ENCODE measurements at places on chromosomes 12 and 14. TPM values are rescaled to one million over a fixed set of nuclear protein-coding genes. Genes with fewer than 3 reads are reported as not detected.

EGLN3 gene
- 2.5 TPM for total RNA-seq

DNA sequence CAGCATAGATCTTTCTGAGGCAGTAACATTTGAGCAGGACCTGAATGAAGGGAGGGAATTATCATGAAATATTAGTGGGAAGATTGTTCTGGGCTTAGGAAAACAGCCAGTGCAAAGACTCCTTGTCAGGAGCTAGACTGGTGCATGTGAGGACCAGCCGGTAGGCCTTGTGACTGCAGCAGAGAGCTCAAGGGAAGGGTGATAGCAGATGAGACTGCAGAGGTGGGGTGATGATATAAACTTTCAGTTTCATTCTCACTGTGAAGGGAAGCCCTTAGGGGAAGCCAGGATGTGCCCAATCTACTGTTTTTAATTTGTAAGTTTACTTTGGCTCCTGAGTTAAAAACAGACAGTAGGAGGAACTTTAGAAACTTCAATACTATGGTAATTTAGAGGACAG is 12.4 kb downstream of the IL22 start:
- no peaks in the 10 kb centered on the region for H3K27me3 ChIP-seq
- peak overlapping the region; percentile 76 for H3K4me3 ChIP-seq
- H3K27ac ChIP-seq: peak overlapping the region; percentile 92
- H3K4me1 ChIP-seq: peaks cover 24% of the 10 kb centered on the region
- peak; percentile 38 for DNase-seq

DNA sequence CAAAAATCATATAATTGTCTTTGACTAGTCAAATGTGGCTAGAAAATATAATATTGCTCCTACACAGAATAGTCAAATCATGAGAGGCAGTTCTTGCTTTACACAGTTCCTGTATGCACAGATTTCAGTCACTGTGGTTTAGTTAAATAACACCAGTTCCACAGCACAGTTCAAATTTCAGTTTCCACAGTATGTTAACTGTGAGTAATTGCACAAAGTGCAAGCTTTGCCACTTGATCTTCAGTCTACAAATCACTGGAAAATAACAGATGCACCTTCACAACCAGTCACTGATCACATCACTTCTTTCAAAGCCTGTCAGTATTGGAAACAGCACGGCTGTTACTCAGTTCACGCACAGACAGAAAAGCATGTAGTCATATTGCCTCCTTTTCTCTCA is 38.7 kb downstream of the KCNH5 start:
- H3K4me3 ChIP-seq: no peak overlapping the region
- no peaks in the 10 kb centered on the region for H3K36me3 ChIP-seq
- H3K4me1 ChIP-seq: no peaks in the 10 kb centered on the region
- no peak for DNase-seq
- H3K27me3 ChIP-seq: no peaks in the 10 kb centered on the region

DNA sequence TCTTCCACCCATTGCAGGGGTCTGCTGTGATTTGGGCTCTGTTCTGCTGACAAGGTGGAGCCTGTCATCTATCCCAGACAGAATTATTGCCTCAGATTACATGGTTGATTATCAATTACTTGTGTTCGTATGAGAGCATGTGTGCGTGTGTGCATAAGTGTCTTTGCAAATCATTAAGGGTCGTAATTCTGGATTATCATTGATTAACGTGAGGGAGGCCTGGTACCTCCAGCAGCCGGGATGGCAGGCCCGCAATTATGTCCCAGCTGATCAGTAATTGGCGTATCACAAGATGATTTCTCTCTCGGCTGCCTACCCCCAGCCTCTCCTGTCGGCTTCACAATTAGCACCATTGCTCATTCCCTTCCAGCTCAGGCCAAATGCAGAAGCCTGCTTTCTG is 29.6 kb upstream of the IRF2BPL start:
- no peak overlapping the region for H3K4me3 ChIP-seq
- H3K4me1 ChIP-seq: peaks cover 4% of the 10 kb centered on the region
- no peaks in the 10 kb centered on the region for H3K36me3 ChIP-seq
- H3K27ac ChIP-seq: no peak overlapping the region

DNA sequence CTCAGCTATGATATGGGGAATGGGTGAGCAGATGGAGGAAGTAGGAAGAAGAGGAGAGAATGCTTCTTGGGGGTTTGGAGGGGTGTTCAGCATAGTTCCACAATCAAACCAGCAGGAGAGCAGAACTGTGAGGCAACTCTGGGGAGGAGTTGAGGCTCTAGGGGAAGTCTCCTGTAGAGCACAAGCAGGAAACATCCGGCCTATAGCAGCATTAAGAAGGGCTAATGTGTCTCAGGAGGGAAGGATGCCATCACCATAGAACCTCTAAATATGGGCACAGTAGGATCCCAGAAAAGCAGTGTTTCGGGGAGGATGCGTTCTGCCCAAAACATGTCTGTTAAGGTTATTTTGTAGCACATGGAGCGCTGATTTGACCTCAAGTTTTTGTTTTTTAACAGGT is 8.4 kb upstream of the SALL2 start:
- no peak overlapping the region for H3K27ac ChIP-seq
- H3K4me3 ChIP-seq: no peak overlapping the region
- H3K36me3 ChIP-seq: no peaks in the 10 kb centered on the region

- H3K27ac ChIP-seq: no peak overlapping the region
- no peaks in the 10 kb centered on the region for H3K27me3 ChIP-seq
- H3K4me3 ChIP-seq: no peak overlapping the region
- peaks cover 9% of the 10 kb centered on the region for H3K36me3 ChIP-seq
- no peaks in the 10 kb centered on the region for H3K4me1 ChIP-seq
Measured at GRCh38 chr12:126488806-126489205, 1423.6 kb downstream of the AACS start.

CLEC2D gene
- total RNA-seq: 438 TPM

- no peaks in the 10 kb centered on the region for H3K27me3 ChIP-seq
- peak overlapping the region; percentile 22 for H3K4me3 ChIP-seq
- no peak for DNase-seq
- H3K4me1 ChIP-seq: peaks cover 82% of the 10 kb centered on the region
- no peaks in the 10 kb centered on the region for H3K36me3 ChIP-seq
Measured at GRCh38 chr12:96368233-96368632, 32.0 kb downstream of the CDK17 start.

CAPZA3 gene
- total RNA-seq: not detected

DNA sequence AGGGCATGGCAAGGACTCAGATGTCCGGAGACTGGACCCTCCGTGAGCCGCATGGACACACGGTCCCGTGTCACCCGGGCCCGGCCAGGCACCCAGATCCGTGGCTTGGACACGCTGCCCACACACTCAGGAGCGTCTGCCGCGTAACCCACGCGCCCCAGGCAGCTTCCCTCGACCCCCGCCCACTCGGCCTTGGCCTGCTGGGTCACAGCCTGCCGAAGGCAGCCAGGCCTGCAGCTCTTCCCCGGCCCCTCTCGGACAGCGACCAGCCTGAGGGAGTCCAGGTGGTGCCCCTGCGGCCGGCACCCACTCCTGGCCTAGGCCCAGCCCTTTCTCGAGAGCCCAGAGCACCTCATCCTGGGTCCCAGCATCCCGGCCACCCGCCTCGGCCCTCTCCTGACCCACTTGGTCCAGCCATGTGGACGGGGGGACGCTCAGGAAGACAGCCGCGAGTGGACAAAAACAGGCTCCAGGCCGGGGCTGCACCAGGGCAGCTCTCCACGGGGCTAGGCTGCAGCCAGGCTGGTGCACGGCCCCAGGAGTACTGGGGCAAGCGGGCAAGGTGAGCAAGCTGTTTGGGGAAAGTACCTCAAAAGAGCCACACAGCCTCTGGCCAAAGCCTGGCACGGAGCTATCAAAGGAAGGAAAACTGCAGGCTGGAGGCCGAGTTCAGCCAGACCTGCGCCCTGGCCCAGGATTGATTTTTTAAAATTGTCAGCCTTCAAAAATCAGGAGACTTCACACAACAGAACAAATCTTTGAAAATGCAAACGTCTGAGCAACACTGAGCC is 6.5 kb downstream of the AKT1 start:
- H3K27ac ChIP-seq: no peak overlapping the region
- no peaks in the 10 kb centered on the region for H3K27me3 ChIP-seq
- H3K4me3 ChIP-seq: peak overlapping the region; percentile 34
- H3K4me1 ChIP-seq: peaks cover 13% of the 10 kb centered on the region

DNA sequence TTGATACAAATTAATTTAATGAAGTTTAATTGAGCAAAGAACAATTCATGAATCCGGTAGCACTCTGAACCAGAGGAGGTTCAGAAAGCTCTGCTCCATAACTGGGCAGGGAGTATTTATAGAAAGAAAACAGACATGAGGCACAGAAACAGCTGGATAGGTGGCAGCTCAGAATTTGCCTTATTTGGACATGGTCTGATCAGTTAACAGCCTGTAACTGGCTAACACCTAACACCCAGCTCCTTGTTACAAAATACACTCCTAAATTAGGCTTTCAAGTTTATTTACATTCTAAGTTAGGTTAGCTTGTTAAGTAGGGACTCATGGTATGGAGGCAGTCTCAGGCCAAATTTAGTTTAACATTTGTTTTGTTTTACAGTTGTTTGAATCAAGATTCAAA is 67.8 kb upstream of the TMCC3 start:
- no peak for DNase-seq
- no peak overlapping the region for H3K27ac ChIP-seq
- H3K27me3 ChIP-seq: peaks cover 2% of the 10 kb centered on the region
- no peaks in the 10 kb centered on the region for H3K36me3 ChIP-seq

PRPF39 gene
- 77.0 TPM for total RNA-seq

P2RX7 gene
- total RNA-seq: 4.5 TPM

DNA sequence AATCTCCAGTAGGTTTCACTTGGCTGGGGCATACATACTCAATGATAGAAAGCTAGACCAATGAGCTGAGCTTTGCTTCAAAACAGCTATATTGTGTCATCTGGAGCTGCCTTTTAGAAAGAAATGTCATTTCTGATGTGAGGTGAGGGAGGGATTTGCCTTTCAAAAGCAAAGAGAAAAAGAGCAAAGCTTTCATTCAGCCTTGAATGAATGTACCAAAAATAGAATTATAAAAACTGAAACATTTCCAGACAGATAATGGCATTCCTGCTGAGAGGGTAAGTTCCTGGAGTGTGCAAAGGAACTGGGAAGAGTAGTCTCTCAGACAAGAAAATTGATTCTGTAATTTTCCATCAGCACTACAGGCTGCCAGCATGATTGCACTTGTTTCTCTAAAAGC is 710.0 kb downstream of the LRFN5 start:
- H3K27me3 ChIP-seq: no peaks in the 10 kb centered on the region
- no peaks in the 10 kb centered on the region for H3K4me1 ChIP-seq
- no peak for DNase-seq
- H3K27ac ChIP-seq: no peak overlapping the region
- no peaks in the 10 kb centered on the region for H3K36me3 ChIP-seq
- H3K4me3 ChIP-seq: no peak overlapping the region

TBC1D30 gene
- 0.65 TPM for total RNA-seq

DNA sequence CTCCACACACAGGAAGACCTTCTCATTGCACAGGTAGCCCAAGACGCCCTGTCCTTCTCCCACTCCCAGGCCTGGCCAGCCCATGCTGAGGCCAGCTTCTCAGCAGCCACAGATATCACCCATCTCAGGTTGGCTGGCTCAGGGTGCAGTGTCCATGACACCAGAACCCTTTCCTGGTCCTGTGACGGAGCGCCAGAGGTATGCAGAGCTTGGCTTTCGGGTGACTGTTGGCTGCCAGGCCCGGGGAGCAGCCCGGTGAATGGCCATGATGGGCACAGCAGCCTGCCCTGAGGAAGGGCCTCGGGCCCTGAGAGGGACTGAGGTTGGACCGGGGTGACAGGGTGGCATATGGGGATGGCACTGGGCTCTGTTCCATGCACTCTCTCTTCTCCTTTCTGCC is 173.4 kb downstream of the TSPAN9 start:
- peaks cover 8% of the 10 kb centered on the region for H3K27me3 ChIP-seq
- no peak overlapping the region for H3K27ac ChIP-seq
- H3K4me1 ChIP-seq: peaks cover 6% of the 10 kb centered on the region
- H3K4me3 ChIP-seq: no peak overlapping the region
- no peak for DNase-seq

- H3K27me3 ChIP-seq: peaks cover 22% of the 10 kb centered on the region
- no peak overlapping the region for H3K4me3 ChIP-seq
- H3K36me3 ChIP-seq: no peaks in the 10 kb centered on the region
- peaks cover 3% of the 10 kb centered on the region for H3K4me1 ChIP-seq
- no peak overlapping the region for H3K27ac ChIP-seq
Measured at GRCh38 chr12:66036317-66036716, 94.2 kb downstream of the LLPH start.

GRCh38 chr14:77086951-77087350 is 11.1 kb upstream of the CIPC start:
- H3K4me1 ChIP-seq: peaks cover 10% of the 10 kb centered on the region
- no peak overlapping the region for H3K27ac ChIP-seq
- no peak for DNase-seq
- H3K36me3 ChIP-seq: no peaks in the 10 kb centered on the region

GRCh38 chr14:70183991-70184390 is 4.8 kb downstream of the SLC8A3 start:
- H3K4me3 ChIP-seq: no peak overlapping the region
- H3K36me3 ChIP-seq: no peaks in the 10 kb centered on the region
- H3K4me1 ChIP-seq: peaks cover 19% of the 10 kb centered on the region
- H3K27ac ChIP-seq: no peak overlapping the region

DNA sequence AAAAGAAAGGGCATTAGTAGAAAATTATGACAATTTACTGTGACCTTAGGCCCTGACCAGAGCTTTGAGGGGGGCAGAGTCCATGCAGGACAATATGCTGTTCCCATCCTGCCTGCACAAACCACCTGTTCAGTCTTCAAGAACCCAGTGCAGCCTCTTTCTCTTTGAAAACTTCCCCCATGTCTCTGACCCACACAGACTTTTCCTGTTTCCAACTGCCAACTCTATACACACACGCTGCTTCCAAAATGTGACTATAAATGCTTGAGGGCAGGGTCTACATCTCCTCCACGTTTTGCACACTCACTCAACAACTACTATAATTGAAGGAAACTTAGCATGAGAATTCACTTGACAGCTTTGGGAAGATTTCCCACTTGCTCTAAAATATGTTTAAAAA is 36.6 kb upstream of the SYCP3 start:
- H3K27me3 ChIP-seq: no peaks in the 10 kb centered on the region
- peaks cover 62% of the 10 kb centered on the region for H3K36me3 ChIP-seq
- no peak for DNase-seq

DNA sequence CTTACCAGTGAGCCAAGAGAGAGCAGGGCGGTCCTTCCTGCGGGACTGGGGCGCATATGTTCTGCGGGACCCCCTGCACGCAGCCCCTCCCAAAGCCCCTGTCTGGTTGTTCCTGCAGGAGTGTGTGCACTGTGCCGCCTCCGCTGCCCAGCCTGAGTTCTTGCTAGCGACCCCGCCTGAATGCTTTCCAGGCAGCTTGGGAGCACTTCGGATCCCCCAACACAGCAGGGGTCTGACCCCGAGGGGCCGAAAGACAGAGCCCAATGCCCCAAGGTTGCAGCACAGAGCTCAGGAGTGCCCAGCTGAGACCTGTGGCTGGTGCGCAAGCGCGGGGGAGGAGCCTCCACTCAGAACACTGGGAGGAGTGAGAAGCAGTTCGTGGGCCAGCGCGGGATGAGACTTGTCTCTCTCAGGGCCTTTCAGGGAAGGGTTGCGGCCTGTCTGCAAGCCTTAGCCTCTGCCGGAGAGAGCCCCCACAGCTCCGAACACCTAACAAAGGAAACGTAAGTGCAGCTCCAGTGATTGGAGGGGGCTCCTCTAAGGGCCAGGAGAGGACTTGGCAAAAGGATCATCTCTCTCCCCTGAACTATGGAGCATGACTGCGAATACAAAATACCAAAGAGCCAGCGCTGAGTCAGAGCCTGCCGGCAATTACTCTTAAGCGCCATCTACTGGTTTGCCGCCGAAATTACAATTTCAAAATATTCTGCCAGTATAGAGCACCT is 50.5 kb downstream of the GTF2A1 start:
- peak overlapping the region; percentile 97 for H3K27ac ChIP-seq
- no peaks in the 10 kb centered on the region for H3K27me3 ChIP-seq
- peak; percentile 78 for DNase-seq
- H3K4me3 ChIP-seq: peak overlapping the region; percentile 93

G2E3 gene
- total RNA-seq: 30.4 TPM
